A549 treated with ZK216348 at 1 μM for 4 hours (cell line): ENCODE measurements at places on chromosomes 12 and 14. TPM values are rescaled to one million over a fixed set of nuclear protein-coding genes. Genes with fewer than 3 reads are reported as not detected.

The VPS37B gene
- 27.7 to 30.8 TPM (median 28.8 TPM) in 5 replicates for total RNA-seq

The ANG gene
- total RNA-seq, result 7.8 to 11.1 TPM (median 10.5 TPM) in 5 replicates

The NUAK1 gene
- total RNA-seq, result 7.2 to 8.8 TPM (median 8.5 TPM) in 5 replicates

The C3AR1 gene
- total RNA-seq, result not detected in 5 replicates

The POTEG gene
- total RNA-seq, result not detected in 5 replicates

The CHST11 gene
- 10.7 to 28.1 TPM (median 25.9 TPM) in 5 replicates for total RNA-seq

The ERP29 gene
- 122 to 147 TPM (median 129 TPM) in 5 replicates for total RNA-seq
